Stimulated activated effector memory CD8-positive, alpha-beta T cell treated with anti-CD3 and anti-CD28 coated beads, Interleukin-12 subunit alpha, Interleukin-12 subunit beta, amount 100 ng/mL, for 72 hours (primary cell): ENCODE measurements at places on chromosomes 5 and 9.
A peak's percentile ranks its signal among the peaks of the same experiment; 100 is the strongest.

DNA sequence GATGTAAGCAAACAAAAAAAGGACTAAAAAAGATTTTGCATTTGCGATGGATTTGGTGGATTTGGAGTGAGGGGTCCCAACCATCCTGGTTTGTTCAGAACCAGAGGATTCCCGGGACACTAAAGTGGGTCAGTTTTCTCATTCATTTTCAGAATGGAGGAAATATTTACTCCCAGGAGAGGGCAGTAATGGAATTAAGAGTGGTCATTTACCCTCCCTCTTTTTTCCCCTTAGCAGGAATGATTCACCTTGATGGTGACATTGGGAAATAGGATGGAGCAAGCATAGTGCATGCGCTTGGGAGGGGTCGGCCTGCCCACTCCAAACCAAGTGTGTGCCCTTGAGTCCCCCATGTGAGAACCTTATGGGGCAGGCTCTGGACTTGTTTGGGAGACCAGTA is 164.2 kb upstream of the PUM3 start:
- no peak for DNase-seq

- DNase-seq: no peak
These were observed 537.6 kb downstream of the DTWD2 start for GRCh38 chr5:118450554-118451332.

DNA sequence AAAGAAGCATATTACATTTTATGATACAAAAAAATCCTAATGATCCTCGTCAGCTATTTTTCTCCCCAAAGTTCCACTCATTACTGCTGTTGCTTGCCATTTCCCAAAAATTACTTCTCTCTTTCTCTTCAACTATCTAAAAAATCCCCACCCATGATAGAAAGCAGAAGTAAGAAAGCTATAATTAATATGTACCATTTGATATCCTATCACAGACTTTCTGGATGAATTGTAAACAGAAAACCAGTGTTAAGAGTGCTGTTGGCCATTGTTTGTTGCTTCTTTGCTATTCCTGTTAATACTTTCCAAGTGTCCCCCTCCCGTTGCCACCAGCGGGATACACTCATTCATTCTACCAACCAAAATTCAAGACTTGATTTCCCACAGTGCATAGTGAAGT is 136.3 kb upstream of the SMARCA2 start:
- no peak for DNase-seq

GRCh38 chr5:76114179-76114851 is 31.1 kb downstream of the SV2C start:
- no peak for DNase-seq

DNA sequence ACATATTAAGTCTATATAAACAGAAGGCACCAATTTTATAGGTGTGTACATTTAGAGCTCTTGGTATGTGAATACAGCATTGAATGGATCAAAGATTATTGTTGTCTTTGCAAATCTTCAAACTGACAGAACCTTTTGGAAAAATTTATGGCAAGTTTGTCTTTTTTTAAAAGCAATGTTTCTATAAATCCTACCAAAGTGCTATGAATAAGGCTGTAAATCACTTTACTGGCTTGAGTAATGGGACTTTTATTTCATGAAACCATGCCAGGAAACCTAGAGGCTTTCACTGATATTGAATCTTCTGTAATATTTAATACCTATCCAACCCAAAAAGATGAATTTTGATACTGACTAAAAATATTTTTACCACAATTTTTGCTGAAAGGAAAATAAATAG is 7.4 kb upstream of the DAPK1 start:
- DNase-seq: no peak

DNA sequence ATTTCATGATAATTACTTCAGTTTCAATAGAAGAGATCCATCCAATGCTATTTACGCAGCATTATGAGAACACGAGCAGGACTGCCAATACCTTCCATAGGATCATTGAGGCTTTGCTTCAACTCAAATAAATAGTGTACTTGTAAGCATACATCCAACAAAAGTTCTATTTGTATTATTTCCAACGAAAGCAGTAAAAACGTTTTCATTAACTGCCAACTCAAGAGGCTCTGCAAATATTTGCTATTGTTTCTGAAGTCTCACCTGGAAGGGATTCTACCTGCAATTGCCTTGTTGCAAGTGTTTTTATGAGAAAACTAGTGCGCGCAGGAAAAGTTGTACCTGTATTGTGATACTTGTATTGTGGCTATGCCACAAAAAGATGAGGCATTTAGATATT is 11.0 kb upstream of the GNPDA1 start:
- DNase-seq: no peak

DNA sequence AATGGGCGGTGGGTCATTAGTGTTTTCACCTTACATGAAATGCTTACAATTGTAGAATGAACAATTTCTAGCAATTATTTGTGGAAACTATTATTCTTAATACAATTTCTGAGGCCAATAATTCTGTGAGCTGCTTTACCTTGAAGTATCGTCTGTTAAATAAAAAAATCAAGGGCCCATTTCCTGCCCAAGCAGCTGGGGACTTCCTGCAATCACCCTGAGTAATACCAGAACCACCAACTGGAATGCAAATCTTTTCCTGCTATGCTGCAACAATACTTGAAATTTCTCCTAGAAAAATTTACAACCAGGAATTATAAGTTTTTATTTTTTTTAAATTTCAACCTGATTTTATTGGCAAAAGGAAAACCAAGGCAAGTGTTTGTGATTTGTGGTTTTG is 52.6 kb downstream of the ADAMTS16 start:
- DNase-seq: no peak

DNA sequence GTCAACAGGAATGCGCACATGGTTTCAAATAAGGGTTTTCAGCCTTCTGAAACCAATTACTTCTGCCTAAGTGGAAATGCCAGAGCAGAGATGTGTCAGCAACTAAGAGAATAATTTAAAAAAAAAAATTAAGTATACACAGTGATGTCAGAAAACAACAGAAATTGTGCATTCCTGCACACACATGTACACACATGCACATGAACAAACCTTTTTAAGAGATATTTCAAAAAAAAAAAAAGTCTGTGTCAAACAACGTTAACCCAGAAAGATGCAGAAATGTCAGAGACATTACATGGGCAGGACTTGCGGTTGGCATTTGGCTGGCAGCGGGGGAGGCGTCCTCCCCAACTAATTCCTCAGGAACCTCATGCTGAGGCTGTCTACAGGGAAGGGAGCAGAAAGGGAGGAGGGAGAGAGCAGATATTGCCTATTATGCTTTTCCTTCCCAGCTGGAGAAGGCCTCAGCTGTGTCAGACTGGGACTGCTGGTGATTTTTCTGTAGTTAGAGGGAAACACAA is 536.9 kb upstream of the WWC1 start:
- DNase-seq: no peak

DNA sequence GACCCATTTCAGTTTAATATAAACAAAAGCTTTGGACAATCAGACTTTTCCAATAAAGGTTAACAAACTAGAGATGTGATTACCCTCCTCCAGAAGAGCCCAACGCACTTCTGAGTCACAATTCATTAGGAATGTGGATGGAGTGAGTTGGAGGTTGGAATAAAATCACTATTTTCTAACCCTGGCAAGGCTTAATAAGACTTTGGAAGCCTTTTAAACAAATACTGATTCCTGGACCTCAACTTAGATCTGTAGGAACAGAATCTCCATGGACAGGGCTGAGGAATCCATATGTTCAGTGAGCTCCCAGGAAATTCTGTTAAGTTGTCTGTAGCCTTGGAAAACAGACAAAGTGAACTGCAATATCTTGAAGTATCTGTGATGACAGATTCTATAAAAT is 233.5 kb upstream of the ELL2 start:
- DNase-seq: no peak

GRCh38 chr9:35074141-35074540 is 1.7 kb upstream of the VCP start:
- DNase-seq: no peak

DNA sequence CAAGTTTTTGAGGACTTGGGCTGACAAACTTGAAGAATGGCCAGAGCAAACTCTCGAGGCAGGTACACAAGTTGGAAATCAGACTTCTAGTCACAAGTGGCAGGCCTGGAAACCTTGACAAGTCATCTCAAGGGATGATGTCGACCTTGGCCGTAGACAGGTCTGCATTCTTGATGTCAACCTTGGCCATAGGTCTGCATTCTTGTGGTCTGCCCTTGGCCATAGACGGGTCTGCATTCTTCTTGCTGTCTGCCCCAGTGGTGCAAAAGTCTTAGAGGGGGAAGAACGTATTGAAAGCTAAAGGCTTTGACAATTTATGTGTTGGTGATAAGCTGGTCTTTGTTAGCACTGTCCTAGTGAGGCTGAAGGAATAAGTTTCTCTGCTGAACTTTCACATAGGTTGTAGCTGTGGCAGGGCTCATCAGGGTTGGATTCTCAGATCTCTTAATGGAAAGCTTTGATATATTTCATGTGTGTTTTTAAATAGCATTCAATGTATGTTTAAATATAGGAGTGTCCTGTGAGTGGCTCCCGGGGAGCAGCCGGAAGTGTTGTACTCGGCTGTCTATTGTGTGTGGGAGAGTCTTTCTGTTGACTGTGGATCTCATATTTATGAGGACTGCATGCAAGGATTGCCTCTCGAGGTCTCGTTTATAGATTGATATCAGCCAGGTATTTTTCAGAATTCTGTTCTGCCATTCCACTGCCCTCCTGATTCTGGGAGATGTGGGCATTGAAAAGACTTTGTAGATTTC is 27.0 kb downstream of the SUB1 start:
- DNase-seq: peak; percentile 47

DNA sequence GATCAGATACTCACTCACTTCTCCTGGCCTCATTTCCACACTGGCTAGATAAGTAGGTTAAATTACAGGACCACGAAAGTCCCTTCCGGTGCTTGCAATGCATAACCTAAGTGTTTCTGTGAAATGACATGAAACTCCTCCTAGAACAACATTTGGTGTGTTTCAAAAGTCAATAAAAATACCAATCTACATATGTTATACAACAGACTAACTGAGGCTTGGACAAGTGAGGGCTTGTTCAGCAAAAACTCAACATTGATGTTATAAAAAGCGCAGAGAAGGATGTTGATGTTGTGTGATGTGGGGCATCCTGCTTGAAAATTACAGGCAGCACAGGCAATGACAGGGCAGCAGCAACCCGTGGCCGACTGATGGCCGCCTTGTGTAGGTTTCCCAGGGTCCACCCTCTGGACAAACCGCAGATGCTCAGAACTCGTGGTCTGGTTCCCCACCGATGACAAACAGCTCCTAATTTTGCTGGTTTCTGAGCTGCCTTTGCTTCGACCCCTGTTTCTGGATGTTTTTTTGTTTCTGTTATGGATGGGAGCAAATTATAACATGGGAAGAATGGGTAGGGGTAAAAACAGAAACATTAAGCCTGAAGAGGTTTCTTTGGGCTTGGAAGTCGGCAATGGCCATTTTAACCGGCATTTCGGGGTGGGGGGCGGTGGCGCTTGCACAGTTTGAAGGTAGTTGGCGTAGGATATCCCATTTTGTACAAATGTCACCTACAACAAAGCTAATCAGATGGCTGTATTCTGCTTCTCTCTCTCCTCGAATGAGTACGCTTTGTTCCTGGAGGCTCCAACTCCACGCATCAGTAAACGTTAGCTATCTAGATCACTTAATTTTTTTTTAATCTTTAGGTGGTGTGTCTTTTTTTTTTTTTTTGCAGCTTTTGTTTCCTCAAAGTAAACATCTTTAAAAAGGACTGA is 116.1 kb downstream of the PDZD2 start:
- no peak for DNase-seq

DNA sequence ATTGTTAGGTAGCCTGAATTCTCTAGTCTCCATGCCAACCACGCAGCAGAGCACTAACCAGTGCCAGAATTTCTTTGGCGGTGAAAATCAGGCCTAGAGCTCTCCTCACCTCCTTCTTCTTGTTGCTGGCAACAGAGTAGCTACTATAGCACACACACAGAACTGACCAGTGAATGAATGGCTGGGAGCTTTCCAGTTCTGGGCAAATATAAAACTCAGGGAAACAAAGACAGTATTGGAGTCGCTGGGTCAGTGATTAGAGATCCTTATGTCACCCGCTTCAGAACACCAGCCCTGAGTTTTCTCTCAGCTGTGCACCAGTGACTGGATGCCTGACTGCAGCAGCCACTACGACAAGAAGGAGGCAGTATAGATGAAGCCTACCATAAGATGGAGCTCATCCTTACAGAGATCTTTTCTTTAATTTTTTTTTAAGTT is 26.9 kb upstream of the FEM1C start:
- no peak for DNase-seq

GRCh38 chr5:169296419-169297143 is 4.4 kb downstream of the SLIT3 start:
- DNase-seq: peak; percentile 22

DNA sequence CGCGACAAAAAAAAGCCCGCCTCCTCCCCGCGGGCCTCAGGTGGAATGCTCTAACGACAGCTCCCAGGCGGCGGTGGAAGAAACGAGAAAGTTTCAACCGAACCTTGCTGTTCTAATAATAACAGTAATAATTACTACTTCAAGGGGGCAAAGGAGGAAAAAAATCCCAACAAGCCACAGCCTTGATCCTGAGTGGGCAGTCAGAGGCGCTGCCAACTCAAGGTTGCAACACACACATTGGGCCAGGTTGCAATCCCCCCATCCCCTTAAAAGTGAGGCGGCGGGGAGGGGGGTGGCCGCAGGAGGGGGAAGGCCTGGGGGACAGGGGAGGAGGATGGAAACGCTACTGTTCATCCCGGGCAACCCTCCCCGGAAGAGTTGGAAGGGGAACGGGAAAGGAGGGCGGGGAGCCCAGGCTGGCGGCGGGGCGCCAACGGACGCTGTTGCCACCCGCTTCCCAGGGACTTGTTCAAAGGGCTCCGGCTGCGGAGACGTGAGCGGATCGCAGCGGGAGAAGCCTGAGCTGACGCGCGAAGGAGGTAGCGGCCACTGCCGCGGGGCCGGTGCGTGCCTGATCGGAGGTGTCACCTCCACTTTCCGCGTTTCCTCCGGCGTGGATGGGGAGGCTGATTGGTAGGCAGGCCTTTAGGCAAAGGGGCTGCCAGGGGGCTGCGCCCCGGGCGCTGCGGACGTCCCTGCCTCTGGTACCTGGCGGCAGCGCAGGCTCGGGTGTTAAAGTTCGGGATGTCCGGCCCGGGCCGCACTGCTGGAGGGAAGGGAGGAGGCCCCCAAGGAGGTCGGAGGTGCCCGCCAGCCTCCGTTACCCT is 647 bp downstream of the SMARCA2 start:
- DNase-seq: no peak

DNA sequence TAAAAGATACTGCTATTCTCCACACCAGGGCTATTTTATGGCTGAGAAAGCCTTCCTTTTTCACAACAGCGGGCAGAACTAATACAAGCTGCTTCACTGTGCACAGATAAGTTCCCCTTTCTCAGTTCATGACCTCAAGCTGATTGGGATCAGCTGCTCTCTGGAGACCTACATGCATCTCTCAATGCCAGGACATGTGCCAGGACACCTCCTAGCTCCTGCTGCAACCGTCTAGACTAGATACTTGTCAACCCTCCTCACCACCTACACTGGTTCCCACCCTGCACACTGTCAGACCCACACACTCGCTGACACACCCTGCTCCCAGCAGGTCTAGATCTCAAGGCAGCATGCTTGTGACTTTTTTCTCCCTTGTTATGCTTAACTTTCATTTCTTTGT is 39.8 kb downstream of the STARD4 start:
- no peak for DNase-seq

DNA sequence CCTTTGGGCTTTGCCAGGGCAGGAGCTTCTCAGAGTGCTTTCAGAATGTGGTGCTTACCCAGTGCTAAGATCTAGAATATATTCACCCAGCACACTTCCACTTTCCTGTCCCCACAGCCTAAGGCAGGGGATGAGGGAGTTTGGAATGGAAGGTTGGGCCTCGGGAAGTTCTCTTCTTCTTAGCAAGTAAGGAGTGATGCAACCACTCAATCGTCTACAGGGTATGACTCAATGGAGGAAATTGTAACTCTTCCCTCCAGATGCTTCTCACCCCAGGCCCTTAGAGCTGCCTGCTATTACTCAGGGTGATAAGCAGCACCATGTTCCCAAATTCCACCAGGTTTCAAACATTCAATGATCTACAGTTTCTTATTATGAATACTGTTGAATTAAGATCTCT is 30.8 kb upstream of the AGGF1 start:
- no peak for DNase-seq
